Karpas-422 (cell line): ENCODE measurements at places on chromosomes 12 and 14.

GRCh38 chr12:94049718-94050117 is 98.7 kb upstream of the PLXNC1 start:
- H3K27me3 ChIP-seq: no peaks in the 10 kb centered on the region
- H3K4me3 ChIP-seq: no peak overlapping the region
- no peak for DNase-seq
- H3K4me1 ChIP-seq: no peaks in the 10 kb centered on the region
- H3K36me3 ChIP-seq: no peaks in the 10 kb centered on the region

DNA sequence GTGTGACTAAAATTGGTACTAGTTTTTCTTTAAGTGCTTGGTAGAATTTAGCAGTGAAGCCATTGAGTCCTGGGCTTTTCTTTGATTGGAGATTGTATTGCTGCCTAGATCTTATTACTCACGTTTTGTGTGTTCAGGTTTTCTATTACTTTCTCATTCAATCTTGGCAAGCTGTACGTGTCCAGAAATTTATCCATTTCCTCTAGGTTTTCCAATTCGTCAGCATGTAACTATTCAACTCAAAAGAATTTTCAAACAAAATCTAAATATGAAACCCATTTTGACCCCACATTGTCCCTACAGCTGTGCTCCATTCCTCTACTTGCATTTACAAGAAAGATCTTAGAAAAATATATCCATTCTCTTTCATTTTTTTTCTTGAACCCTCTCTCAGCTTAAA is 1613.4 kb upstream of the SEL1L start:
- H3K4me1 ChIP-seq: no peaks in the 10 kb centered on the region
- no peak for DNase-seq
- no peak overlapping the region for H3K27ac ChIP-seq
- H3K4me3 ChIP-seq: no peak overlapping the region

DNA sequence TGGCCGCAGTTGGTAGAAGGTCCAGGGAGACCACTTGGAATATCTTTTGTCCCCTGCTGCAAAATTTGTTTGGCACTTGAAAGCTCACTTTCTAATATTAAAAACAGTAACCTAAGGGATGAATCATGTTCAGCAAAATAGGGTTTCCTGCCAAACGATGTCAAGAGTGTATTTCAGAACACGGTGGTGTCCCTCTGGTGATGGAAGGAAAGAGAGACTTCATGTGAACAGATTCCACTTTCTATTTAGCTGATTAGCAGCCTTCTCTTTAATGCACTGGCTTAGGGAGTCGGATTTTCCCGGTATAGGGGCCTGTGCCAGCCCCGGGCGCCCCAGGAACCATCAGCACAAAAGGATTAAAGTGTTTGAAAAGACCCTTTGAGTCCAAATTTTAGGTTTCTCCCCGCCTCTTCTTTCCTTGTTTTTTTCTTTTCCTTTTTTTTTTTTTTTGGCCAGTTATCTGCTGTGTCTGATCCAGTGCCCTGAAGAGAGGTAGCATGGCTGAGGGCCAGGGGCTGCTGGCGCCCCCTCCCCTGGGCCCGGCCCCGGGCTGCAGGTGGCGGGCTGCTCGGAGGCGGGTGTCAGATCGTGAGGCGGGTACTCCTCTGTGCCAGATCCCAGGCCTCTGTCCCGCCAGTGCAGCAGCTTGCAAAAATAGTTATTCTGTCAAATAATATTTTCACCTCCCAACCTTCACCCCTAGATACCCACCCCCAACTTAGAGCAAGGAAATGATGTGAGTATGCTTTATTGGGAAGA is 88.3 kb downstream of the TESC start:
- H3K4me3 ChIP-seq: no peak overlapping the region
- no peak overlapping the region for H3K27ac ChIP-seq
- peaks cover 30% of the 10 kb centered on the region for H3K36me3 ChIP-seq
- H3K4me1 ChIP-seq: peaks cover 23% of the 10 kb centered on the region

DNA sequence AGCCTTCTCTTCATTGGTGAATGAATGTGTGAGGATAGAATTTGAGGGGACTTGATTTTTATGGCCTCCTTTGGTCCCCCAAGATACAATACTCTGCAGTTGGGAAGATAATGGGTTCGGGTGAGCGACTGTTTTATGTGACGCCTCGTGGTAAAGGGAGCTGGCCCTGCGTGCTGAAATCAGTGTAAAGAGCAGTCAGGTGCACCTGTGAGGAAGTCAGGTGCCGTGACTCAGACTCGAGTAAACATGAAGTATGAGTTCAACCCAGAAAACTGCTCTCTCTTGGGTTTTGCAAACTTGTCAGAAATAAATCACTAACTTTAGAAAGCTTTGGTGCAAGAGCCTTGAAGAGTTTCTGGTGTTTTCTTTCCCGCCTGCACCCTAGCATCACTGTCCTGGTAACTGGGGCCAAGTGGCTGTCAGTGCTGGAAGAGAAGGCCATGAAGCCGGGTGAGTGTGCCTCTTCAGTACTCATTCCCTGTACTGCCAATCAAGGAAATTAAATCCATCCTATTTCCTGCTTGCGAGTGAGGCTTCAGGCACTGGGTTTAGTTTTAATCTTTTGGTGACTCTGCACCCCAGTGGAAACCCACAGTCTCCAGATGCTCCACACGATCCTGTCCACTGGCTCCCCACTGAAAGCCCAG is 59.2 kb downstream of the AACS start:
- H3K27ac ChIP-seq: no peak overlapping the region
- H3K27me3 ChIP-seq: no peaks in the 10 kb centered on the region
- no peaks in the 10 kb centered on the region for H3K36me3 ChIP-seq
- no peak overlapping the region for H3K4me3 ChIP-seq
- DNase-seq: no peak

- no peak overlapping the region for H3K27ac ChIP-seq
- no peaks in the 10 kb centered on the region for H3K4me1 ChIP-seq
- H3K4me3 ChIP-seq: no peak overlapping the region
- no peaks in the 10 kb centered on the region for H3K36me3 ChIP-seq
- H3K27me3 ChIP-seq: no peaks in the 10 kb centered on the region
- DNase-seq: no peak
Observed at GRCh38 chr14:61430066-61430757, 108.8 kb downstream of the PRKCH start.

- H3K4me3 ChIP-seq: no peak overlapping the region
- peaks cover 31% of the 10 kb centered on the region; the same call in 1 of the 2 replicates for H3K36me3 ChIP-seq
- DNase-seq: no peak
- no peaks in the 10 kb centered on the region for H3K27me3 ChIP-seq
Observed at GRCh38 chr12:50099302-50100008, 4.4 kb upstream of the GPD1 start.
